ENCODE measurements at places on chromosomes 3 and 15.

- no peak for ATAC-seq
Observed at GRCh38 chr3:151644020-151644620, 89.6 kb upstream of the AADACL2 start.

DNA sequence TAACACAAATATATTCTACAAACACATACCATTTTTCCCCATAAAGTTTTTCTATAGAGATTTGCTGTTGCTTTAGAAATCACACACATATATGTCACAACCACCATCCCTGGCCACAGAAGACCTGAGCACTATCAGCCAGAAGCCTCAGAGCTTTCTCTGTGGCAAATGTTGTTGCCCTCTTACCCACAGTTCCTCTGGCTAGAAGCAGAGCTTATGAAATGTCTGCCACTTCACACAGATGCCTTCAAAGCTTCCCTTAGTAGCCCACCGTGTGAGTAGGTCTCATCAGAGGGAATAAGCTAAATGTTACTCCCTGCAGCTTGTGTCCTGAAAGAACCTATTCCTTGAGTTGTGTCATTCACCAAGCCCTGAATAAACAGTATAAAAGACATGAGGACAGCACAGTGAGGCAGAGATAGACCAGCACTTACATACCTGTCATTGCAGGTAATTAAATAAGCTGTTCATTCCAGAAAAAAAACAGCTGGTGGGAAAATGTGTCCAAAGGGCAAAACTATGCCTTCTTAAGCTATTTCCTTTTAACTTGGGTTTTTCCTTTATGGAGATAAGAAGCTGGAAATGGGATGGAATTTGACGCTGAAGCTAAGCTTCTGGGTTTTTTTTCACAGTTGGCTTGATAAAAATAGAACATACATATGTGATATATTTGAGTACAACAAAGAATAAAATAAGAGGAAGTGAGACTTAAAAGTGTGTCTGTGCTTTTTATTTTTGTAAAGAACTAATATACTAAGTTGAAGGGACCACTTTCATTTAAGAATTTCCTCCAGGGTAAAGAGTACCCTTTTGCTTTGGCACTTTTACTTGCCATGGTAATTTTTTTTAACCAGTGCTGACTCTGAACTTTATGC lies 391.4 kb downstream of the KCNH8 start:
- ATAC-seq = no peak

- ATAC-seq = no peak
Observed at GRCh38 chr15:60838206-60838605, 359.3 kb upstream of the ICE2 start.

- ATAC-seq = no peak
Observed at GRCh38 chr15:52340093-52340492, 44.5 kb upstream of the MYO5C start.

DNA sequence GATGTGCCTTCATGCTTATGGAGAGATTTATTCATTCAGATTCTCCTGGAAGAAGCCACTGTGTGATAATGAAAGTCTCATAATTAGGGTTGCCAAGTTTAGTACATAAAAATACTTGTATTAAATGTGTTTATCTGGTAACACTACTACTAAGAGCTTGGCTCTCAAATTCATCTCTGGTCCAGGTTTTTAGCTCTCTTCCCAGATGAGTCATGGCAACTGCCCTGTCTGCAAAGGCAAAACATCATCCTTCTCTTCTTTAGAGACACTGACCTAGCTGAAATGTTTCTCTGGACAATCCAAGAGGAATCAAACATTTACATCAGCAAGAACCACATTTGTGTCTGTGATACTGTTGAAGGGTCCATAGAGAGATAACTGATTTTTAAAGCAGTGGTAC lies 269.6 kb downstream of the ROBO2 start:
- no peak for ATAC-seq

DNA sequence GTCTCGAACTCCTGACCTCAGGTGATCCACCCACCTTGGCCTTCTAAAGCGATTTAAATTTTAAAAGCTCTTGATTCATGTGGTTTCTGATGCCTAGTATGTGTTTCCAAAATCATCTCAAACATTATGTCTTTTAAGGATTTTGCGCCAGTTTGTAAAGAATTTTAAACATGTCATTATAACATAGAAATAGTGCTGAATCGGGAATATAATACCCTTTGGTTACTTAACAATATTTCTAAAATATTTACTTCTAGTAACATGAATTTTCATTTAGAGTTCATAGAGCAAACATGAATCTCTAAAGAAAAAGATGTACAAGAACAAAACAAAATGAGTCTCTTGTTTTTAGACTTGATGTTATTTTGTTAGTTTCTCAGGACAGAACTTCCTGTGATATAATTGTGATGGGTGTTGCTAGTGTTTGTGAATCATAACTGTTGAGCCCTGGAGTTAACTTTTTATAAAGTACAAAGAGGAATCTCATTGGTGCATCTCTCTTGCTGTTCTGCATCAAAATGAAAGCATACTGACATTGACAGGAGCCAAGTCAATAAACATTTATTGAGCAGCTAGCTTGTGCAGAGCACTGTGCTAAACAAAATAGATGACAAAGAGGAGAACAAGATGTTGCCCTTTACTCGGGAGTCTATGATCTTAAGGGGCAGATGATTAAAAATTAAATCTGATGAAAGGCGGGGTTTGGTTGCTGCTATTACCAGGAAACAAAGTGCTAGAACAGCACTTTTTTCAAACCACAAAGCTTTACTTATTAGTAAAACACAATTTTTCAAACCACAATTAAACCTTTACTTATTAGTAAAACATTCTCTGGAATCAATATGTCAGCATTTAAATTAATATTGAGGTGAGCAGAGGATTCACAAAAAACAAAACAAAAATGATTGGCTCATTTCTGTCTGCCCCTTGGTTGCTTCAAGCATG lies 73.4 kb downstream of the MME start:
- ATAC-seq = no peak

DNA sequence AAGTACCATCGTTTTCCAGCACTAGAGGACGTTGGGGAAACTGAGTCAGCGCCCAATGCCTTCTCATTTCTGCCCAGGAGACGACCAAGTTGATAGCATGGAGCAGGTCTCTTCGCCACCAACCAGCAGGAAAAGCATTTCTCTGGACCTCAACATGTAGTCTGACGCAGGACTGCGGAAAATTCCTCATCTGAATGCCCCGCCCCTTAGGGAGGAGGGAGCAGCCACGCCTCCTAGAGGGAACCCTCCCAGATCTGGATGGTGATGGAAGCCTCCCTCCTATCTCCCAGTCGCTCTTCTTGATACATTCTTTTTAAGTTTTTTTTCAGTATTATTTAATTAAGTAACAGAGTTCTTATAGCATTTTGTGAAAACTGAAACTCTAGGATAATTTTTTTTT lies 17.4 kb upstream of the MINDY4B start:
- ATAC-seq = no peak

- ATAC-seq = no peak
Observed at GRCh38 chr3:100537646-100538338, 45.4 kb downstream of the TMEM45A start.

- no peak for ATAC-seq
Observed at GRCh38 chr3:141681390-141681780, 56.7 kb upstream of the RNF7 start.

DNA sequence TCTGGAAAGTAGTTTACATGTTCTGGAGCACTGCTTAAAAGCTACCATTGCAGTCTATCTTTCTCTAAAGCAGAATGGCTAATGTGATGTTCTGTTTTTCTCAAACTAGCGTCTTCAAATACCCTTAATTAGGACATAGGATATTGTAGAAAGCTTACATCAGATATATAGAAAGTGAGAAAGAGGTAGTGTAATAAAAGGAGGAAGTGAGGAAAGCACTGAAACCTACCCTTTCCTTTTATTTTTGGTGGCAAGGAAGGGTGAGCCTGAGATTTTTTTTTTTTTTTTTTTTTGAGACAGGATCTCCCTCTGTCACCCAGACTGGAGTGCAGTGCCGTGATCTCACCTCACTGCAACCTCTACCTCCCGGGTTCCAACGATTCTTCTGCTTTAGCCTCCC lies 9.4 kb downstream of the SENP2 start:
- ATAC-seq = no peak

DNA sequence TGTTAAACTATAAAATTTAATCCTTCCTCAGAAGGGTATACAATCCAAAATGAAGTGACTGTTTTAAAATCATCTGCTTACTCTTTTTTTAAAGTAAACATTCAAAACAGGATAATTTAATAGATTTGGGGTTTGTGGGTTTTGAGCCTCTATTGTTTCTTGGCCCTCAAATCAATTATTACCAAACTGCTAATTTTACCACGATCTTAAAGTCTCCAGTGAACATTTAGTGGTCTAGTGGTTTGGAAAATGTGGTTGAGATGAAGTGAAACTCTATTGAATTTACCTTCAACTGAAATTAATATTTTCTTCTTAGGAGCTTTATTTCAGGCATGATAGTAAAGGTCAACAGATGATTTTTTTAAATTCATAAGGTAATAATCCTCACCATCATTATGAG lies 11.2 kb upstream of the ATP11B start:
- ATAC-seq = no peak

DNA sequence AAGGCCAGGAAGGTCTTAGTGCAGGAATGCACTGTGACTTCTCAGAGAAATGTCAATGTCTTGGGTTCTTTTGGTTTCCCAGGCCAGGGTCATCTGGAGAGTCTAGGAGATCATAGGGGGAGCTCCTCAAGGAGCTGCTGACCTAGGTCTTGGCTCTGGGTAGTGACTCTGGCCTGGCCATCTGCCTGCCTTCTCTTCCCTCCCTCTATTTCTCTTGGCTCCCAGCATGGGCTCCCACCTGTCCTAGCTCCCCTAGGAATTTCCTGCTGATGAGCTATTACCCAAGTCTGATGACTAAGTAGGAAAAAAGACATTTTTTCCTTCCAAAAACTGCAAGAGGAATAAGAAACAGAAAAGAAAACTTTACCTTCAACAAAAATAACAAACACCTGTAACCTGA lies 57.4 kb downstream of the BSN start:
- ATAC-seq = no peak

DNA sequence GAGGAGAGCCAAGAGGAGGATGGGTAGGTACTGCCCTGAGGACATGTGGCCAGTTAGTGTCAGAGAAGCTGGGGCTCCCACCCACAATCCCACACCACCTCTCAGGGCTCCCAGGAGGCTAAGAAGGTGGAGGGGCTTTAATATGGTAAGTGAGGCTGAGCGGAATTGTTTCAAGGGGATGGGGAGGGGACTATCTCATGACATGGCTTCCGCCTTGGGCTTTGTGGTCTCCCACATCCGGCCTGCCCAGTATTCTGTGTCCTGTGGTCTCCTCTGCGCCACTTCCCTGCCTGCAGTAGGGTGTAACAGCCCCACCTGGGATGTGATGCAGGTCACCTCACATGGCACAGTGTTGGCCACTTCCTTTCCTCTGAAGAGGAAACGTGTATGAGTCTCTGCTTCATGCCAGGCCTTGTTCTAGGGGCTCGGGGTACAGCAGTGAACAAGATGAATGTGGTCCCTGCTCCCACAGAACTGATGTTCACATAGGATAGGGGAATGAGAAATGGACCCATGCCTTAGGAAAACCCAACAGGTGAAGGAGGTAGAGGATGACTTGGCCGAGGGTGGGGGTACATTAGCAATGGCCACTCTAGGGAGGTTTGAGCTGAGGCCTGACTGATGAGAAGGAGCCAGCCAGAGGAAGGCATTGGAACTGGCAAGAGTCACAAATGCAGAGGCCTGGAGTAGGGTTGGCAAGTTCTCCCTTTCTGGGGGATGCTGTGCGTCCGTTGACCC lies 3.2 kb downstream of the NEIL1 start:
- ATAC-seq = no peak

DNA sequence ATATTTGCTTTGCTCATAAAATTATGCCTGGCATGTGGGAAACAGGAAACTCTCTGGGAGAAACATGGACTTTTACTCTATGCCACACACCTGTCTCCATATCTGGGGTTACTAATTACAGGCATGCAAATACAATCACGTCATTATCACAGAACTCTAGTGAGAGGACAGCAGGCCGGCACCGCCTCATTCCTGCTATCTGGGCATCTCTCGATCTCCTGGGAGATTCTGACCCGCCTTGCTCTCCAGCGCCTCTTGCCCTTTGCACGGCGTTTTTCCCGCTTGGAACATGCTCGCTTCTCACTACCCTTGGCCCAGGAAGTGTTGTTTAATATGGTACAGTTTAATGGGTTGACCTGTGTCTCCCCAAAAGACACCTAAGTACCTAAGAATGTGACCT lies 45.4 kb upstream of the PARL start:
- no peak for ATAC-seq

GRCh38 chr3:184259878-184260723 lies 1.3 kb downstream of the CAMK2N2 start:
- peak; percentile 76 for ATAC-seq

GRCh38 chr3:78506061-78506460 lies 1261.7 kb downstream of the ROBO1 start:
- no peak for ATAC-seq

DNA sequence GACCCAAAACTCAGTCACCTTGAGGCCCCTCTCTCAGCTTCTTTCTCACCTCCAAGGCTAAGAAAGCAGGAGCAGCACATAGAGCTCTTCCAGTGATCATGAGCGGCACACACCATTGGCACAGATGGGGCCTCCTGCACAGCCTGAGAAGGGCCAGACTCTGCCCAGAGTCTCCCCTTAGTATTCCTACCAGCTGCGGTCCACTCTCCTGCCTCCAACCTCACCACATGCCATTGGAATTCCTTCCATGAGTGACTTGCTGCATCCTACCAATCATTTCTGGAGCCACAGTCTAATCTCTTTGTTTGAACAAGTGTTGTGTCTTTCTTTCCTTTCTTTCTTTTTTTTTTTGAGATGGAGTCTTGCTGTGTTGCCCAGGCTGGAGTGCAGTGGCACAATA lies 39.3 kb downstream of the CDCP1 start:
- no peak for ATAC-seq

GRCh38 chr3:101091489-101091888 lies 98.3 kb upstream of the ABI3BP start:
- ATAC-seq = no peak

DNA sequence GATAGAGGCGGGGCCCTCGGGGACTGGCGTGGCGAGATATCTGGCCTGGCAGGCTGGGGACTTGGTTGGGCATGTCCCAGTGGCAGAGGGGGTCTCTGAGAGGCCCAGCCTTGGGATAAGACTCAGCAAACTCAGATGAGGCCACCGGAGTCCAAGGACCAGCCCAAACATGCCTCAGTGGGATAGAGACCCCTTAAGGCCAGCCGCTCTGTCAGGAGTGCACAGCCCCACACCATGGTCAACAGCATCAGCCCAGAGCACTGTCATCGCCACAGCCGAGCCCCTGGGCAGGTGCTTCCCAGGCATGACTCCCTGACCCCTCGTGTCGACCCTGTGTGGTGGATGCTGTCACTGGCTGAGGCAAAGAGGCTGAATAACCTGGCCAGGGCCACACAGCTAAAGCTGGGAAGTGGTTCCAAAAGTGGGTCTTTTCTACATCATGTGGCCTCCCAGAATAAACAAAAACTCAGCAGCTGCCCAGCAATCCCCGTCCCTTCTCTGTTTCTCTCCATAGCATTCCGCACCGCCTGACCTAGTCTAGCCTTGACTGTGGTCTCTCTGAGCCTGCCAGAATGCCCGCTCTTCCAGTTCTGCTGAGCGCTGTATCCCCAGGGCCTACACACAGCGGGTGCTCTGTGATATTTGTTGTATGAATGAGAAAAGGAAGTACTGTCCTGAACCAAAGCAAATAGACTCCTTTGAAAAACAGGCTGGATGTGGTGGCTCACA lies 15.1 kb downstream of the CTSH start:
- no peak for ATAC-seq

GRCh38 chr3:25151281-25151902 lies 276.7 kb upstream of the RARB start:
- ATAC-seq = peak; percentile 65

- peak; percentile 71 for ATAC-seq
Observed at GRCh38 chr15:100141311-100142001, 200.3 kb downstream of the ADAMTS17 start.

GRCh38 chr15:42494998-42495360 lies 455 bp upstream of the SNAP23 start:
- peak; percentile 42 for ATAC-seq

- no peak for ATAC-seq
Observed at GRCh38 chr3:64381367-64381766, 156.1 kb upstream of the PRICKLE2 start.
